ENCODE measurements at places on chromosomes 4 and X.

DNA sequence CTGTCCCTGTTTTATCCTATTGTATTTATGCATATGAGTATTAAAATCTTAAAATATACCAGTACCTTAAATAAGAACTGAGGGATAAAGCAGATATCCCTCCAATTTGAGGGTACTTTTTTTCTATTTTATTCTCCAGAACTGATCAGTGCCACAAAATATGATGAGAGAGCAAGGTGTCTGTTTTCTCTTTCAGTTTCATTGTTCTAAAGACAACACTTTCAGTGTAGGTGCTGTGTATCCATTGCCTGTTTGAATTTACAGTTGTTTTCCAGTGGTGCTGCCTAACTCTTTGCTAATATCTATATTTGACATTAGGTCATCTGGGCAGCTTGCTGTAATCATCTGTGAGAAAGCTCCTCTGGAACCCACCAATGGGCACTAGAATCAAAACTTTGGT is 394.7 kb downstream of the IL1RAPL1 start:
- no peak for DNase-seq

GRCh38 chr4:76725039-76725438 is 172.9 kb downstream of the SOWAHB start:
- DNase-seq: no peak

- no peak for DNase-seq
Measured at GRCh38 chrX:15749642-15750610, 11.9 kb downstream of the CA5B start.

DNA sequence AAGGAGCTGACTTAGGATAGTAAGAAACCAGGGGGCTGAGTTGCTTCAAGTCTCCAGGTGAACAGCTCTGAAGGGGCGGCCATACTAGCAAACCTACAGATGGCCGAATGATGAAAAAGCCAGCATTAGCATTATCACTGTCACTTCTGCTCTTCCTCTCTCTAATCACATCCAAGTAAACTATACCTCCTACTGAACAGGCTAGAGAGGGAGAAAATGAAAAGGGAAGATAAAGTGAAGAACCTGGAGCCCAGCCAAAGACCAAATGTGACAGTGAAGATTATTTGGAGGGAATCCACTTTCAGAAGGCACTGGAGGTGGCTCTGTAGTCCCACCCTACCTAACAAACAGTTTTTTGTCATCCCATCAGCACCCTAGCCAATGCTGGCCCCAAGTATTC is 50.4 kb upstream of the PRPS1 start:
- no peak for DNase-seq

DNA sequence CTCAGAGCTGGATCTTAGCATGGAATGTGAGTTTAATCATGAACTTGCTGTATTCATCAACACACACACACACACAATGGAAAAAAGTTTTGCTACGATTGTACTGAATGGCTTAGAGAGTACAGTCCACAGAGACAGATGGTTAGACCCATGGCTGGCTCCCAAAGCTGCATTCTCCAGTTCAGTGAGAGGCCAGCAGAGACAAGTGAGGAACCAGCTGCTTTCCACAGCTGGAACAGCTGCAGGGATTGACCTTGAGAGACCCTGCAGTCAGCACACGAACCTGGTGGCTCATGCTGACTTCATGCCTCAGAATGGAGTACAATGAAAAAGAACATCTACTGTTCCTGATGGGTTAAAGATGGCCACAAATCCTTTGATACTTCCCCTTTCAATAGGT is 94.5 kb downstream of the DHX15 start:
- DNase-seq: no peak

DNA sequence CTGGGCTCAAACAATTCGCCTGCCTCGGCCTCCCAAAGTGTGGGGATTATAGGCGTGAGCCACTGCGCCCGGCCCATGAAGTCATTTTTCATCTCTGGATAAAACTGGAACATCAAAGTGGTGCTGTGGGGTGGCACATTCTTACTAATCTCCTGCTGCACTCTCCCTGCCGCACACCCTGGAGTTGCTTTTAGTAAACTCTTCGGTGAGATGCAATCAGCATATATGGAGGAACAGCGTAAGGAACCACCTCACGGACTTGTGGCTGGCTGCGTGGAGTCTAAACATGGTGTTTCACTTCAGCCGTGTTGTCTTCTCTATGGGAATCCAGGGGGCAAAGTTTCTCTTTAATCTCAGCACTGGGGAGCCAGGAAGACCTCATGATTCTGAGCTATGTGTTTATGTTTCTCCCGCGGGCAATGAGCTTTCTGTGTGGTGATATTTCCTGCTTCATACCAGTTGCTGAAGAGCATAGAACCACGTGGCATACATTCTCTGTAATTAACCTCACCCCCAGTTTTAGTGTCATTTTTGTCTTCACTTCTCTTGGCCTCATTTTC is 2.1 kb upstream of the RHOH start:
- no peak for DNase-seq

DNA sequence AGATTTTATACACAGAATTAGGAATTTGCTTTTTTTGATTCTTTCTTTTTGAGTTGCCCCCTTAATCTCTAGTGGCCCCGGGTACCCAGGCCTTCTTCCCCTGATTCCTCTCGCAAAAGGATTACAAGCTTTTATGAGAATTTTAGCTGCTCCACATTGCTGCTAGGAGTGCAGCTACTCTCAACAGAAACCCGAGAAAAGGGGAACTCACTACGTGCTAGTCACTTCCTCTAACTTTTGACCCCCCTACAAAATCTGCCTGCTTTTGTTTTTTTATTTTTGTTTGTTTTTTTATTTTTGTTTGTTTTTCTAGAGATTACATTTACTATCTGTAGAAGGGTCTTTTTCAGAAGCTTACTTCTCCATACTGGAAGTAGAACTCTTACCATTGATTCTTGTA is 64.1 kb downstream of the ZNF81 start:
- DNase-seq: no peak

DNA sequence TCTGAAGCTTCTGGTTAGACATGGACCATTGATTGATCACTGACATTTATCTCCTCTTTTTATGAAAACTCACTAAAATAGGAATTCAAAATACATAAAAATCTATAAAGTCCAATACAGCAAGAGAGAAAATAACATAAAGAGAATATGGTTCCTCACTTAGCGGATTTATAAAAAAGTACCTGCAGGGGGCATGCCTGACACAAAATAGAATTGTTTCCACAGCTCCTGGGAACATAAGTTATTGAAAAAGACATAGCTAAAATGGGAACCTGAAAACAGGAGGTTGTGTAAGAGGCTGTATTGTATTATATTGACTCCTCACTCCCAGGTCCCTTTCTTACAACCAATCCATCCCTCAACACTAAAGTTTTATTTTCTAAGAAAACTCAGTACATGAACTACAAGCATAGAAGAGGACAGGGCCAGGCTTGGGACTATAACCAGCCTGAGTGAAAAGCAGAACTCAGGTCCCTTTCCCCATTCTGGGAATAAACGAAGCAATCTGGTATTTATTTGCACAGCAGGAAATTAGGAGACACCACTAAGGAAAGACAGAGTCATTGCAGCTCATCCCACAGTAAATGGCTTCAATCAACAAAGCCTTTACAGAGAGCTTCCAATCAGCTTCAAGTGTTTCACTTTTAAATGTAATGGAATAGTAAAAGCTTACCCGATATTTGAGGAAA is 121.1 kb upstream of the NDST4 start:
- DNase-seq: no peak

- DNase-seq: no peak
Measured at GRCh38 chrX:81377329-81377728, 175.4 kb downstream of the SH3BGRL start.

DNA sequence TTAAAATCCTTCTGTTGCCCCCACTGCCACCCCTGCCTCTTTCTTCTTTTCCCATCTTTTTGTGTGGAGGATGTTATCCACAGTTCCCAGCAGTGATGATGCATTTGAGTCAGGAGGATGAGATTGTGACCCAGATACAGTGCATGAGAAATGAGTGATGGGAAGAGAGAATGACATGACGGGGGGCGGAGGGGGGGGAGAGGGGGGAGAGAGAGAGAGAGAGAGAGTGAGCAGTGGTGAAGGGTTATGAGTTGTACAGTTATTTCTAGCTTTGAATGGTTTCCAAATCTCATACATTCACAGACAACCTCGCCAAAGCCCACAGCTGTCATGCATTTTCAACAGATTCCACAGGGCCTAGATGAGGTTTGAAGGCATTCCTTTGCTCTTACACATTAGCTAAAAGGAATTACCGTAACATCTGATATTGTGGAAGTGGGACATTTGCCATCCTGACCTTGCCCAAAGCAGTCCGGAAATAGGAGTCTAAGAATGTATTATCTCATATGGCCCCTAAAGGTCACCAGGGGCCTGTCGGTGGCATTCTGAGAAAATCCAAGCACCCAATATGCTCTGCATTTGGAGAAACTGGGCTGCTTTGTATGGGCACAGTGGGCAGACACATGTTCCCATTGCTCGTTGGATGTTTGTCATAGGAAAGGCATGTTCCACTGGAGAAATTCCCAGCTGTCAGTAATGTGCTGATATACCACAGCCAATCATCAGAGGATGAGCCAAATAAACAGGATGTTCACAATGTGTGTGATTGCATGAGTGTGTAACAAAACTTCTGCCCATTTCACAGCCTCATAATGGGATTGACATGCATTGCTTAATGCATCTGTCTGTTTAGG is 435.8 kb downstream of the SPRY1 start:
- DNase-seq: no peak

DNA sequence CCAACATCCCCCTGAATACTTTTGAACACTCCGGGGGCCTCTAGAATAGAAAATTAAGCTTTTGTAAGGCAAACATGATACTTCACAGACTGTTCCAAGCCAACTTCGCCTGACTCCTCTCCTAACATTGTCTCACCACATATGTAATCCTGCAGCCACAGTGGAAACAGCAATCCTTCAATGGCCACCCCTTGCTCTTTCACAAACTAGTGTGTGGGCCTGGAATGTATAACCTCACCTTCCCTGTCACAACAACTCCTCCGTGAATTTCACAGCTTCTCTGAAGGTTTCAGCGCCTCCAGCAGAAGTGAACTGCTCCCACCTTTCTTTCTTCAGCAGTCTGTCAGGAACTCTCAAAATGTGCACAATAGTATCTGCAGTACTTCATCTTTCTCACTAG is 185.1 kb downstream of the ADGRL3 start:
- DNase-seq: no peak

DNA sequence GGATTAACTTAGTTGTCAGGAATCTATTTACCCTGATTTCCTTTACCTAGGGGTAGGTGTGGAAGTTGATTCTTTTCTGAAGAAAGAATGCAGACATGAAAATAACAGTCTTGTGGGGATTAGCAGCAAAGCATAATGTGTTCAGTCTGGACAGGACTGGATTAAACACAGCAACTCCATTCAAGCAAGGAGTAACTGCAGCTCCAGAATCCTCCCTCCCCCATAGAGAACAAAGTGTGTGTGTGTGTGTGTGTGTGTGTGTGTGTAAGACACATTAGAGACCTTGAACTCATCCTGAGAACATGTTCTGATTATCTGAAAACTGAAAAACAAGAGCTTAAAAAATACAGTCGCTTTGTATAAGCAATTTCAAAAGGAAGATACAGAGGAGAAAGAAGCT is 9.3 kb downstream of the C4orf54 start:
- no peak for DNase-seq

DNA sequence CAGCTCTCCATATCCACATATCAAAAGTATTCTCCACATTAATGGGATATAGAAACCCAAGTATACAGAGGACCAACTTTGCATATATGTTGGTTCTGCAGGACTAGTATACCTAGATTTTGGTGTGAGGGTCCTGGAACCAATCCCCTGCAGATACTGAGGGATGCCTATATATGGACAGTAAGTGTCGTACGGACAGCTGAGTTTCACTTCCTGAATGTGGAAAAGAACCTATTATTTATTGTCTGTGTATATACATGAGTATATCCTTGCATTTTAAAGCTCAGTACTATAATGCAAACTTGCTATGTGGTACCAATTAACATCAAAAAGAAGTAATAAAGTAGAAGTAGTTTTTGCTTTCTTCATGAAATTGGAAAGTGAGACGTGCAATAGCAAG is 101.9 kb downstream of the FBXW7 start:
- no peak for DNase-seq

DNA sequence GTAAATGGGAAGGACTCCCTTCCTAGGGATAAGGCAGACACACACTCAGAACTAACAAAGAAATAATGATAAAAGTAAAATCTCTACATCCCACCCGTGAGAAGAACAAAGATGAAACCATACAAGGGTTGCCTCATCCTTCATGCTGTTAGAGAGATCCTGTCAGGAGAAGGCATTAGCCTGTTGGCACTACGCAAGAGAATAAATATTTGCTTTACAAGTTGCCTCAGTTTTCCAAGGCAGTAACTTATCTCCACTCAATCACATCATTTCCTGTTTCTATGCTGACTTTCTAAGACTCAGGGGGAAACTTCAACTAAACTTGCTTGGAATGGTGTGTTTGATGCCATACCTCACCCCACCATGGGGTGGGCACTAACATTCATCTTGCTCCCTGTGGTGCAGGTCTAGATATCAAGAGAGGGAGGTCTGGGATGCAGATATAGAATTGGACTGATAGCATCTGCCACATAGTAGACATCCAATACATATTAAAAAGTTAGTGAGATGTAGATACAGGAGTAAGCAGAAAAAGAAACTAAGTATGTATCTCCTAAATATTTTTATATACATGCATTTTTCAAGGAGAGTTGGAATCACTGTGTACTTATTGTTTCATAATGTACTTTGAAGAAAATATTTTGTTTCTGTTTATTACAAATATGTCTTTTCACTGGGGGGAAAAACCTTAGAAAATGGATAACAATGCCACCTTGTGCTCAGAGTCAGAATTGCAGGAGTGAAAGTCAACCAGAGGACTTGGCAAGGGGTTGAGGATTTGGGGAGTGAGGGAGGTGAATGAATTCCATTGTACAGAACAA is 57.2 kb upstream of the BEX4 start:
- DNase-seq: no peak

DNA sequence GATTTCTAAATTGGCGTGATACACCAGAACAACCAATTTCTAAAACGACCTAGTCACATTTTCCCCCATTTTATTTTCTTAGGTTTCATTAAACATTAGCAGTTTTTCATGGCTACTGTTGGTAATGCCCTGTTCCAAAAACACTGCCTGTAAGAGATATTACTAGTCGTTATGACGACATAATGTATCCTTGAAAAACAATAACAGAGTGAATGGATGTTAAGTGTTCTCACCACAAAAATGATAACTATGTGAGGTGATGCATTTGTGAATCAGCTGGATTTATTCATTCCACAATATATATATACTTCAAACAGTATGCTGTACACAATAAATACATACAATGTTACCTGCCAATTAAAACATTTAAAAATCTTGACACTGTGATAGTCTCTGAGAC is 1147.6 kb upstream of the PCDH10 start:
- no peak for DNase-seq
